ENCODE measurements at places on chromosomes 5 and 9.

GRCh38 chr5:67032921-67033664 lies 163.5 kb downstream of the CD180 start:
- no peak for DNase-seq

- DNase-seq, result no peak
These were observed 9.9 kb downstream of the PRUNE2 start for GRCh38 chr9:76896035-76896434.

GRCh38 chr5:31806561-31806960 lies 167.6 kb downstream of the PDZD2 start:
- DNase-seq, result no peak

DNA sequence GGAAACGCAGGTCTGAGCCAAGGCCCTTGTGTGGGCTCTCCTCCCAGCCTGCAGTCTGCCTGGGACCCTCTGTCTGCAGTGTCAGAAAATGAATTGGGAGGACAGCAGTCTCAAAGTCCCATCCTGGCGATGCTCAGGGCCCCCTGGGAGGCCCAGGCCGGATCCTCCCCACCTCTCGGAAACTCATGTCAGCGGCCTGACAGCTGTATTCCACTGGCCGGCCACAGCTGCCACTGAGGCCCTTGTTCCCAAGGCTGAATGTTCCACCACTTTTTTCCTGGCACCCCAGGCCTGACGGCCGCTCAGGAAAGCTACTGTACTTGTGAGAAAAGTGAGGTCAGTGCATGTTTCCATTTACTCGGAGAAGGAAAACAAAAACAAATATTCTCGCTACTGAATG lies 180.0 kb downstream of the FGF18 start:
- DNase-seq, result no peak

DNA sequence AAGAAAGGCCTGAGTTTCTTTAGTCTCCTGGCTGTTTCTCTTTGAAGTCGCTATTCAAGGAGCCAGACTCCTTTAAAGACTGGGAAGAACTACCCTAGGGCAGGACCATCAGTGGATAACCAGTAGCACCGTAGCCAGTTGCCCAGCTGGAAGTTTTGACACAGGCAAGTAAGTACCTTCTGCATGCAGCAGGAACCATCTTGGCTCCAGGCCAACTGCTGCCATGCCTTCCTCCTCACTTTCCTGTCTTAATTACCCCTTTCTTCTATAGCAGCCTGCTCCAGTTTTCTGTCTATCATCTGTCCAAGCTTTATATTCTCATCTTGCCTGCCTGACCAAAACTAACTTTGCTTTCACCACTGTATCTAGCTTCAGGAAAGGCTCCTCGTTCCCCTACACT lies 149.7 kb upstream of the SV2C start:
- DNase-seq, result no peak

DNA sequence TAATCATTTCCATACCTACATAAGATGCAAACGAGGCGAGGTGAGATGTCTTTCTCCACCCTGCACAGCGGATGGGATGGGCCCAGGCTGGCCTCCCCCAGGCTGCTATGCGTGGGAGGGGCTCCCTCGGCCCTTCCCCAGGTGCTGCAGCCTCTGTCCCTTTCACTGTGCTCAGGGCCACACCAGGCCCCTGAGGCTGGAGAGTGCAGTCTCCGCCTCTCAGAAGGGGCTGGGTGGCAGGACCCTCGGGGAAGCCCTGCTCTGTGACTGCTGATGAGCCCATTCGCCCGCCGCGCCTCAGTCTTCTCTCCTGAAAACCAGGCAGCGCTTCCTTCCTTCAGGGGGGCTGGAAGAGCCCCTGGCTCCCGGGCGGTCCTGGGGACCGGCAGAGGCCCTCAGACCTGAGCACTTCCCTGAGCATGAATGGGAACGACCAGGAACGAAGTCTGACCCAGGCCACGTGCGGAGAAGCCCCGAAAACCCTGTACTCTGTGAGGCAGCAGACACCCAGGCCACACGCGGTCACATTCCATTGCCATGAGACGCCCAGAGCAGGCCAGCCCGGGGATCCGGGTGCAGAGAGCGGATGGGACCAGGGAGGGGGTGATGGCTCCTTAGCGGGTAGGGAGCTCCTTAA lies 21.9 kb upstream of the NOTCH1 start:
- no peak for DNase-seq

DNA sequence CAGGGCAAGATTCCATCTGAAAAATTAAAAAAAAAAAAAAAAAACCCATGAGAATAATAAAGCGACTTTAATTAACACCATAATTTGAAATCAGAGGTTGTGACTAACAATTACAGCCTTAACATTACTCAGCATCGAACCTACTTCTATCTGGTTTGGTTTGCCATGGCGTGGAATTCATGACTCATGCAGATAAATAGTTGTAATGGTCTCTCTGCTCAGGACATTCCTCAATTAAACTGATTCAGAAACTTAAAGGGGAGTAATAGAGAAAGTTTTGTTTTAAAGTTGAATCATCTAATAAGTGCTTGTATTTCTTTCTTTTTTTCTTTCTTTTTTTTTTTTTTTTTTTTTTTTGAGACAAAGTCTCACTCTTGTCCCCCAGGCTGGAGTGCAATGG lies 135.5 kb downstream of the SPATA31D1 start:
- peak; percentile 76 for DNase-seq

DNA sequence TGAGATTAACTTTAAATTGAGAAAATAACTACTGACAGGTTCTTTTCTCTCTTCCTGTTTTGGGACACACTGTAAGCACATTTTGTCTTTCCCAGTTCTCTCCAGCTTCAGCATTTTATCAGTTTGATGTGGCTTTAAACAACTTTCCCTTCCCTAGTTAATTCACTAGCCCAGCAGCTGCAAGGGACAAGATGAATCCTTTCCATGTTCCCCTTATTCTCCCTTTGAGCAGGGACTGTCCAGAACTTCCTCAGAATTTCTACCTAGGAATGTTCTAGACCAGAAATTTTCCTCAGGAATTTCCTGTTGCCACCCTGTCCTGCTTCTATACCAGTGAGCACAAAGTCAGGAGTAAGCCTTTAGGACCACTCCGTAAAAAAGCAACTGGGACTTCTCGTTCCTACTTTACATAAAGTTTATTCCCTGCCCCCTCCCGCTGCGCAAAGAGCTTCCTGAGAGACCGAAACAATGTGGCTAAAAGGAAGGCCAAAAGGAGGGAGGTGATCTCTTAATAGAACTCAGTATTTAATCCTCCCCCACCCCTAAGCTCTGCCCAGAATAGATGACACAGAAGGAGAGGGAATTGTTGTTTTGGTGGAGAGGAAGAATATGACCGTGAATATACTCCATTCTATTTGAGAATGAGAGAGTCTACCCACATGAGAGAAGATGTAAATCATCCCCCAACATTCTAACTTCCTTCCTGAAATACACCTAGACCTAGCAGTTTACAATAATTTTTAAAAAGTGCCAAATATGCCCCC lies 61.9 kb downstream of the GLIS3 start:
- no peak for DNase-seq

- DNase-seq, result no peak
These were observed 3.1 kb upstream of the DBH start for GRCh38 chr9:133632806-133633680.

DNA sequence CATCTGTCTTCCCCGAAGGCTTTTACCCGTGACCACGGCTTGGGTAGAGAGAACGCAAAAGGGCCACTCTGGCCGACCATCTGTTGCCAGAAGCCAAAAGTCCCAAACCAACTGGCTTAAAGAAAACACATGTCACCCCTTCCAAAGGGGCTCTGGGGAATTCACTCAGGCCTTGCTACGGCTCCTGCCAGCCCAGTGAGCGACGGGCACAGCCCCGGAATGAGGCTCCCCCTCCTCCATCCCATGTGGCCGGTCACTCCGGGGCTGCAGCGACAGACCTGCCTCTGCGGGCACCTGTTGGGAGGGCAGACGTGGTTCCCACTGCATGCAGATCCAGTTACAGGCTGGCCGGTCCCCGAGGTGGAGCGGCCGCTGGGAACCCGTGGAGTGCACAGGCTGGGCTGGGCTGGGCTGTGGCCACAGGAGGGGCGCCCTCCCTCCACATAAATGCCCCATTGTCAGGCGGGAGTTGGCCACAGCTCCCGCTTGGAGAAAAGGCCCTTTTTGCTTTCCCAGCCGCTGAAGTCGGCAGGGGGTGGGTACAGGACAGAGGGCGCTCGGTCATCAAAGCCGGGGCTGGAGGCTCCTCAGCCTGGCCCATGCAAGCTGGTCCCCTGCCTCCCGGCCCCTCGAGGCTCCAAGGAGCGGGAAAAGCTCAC lies 19.9 kb downstream of the NOTCH1 start:
- no peak for DNase-seq

- no peak for DNase-seq
These were observed 353.6 kb downstream of the DEPDC1B start for GRCh38 chr5:60346393-60346792.

Measured in BJ (cell line).